SIG-M5 (cell line): ENCODE measurements at places on chromosomes 11 and 22.

DNA sequence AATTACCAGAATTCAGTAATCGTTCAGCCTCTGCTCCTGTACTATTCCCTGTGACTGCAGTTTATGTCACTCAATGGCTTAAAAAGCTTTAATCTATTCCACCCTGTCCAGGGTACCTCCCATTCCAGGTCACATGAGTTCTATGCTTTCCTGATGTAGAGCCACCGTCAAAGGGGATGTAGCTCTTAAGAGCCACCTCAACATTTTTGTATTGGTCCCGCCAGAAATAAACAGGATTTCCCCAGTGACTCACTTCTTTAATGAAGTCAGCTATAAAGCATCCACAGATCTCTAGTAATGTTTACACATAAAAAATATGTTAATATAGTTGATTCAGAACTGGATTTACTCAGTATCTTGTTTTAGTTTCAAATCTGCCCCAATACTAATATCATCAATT, 1.3 kb upstream of the OR8D1 start:
- no peak for DNase-seq

DNA sequence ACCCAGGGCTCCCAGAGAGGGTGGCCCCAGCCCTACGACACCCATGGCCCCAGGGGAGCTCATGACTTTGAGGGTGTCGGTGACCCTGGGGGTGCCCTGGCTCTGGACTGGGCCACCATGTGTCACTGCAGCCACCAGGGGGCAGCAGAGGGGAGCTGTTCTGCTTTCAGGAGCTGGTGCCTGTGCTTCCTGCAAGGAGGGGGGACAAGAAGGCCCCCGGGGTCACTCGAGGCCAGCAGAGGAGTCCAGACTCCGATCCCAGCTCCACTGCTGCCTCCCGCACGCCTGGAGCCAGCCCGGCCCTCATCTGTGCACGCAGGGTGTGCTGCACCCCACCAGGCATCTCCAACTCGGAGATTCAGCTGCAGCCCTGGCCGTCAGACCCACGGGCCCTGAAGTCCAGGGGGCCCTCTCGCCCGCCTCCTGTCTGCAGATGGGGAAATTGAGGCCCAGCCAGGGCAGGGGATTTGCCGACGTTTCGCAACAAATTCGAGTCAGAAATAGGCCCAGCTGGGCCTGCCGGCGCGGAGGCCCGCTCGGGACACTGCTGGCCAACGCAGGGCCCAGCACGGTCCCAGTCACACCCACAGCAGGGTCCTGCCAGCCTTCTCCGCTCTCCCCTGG, 29.5 kb upstream of the WNT7B start:
- no peak for DNase-seq

- DNase-seq: no peak
These were observed 42.9 kb downstream of the AMPD3 start for GRCh38 chr11:10498022-10498400.

DNA sequence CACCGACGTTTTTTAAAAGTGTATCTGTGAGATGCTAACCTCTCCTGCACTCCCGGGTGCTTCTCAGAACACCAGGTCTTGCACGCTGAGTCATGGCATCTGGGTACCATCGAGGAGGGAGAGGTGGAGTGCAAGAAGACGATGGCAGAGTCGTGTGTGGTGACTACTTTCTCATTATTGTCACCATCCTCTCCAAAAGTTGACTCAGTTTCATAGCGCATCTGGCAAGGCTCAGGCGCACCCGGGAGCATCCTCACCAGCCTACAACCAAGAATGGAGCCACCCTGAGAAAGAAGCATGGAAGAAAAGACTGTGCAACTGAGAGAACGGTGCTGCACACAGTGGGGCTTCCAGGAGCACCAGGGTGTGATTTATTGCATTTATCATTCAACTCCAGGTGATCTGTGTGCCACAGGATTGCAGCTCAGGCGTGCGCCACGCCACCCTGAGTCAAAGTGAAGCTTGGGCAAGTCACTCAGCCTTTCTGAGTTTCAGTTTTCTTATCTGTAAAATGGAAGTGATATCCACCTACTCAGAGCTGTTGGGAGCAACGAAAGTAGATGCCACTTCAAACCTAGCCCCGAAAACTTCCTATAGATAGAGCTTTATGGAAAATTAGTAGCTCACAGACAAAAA, 65.4 kb downstream of the LINC01488 start:
- DNase-seq: no peak

DNA sequence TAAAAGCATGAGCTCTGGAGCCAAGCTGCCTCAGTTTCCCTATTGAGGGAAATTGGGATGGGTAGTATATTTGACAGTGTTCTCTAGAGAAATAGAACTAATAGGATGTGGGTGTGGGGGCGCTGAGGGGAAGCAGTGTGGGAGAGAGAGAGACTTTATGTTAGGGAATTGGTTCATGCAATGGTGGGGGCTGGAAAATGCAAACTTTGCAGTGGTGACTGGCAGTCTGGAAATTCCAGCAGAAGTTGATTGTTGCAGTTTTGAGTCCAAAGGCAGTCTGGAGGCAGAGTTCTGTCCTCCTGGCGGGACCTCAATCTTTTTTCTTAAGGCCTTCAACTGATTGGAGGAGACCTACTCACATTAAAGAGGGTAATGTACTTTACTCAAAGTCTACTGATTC, 59.4 kb upstream of the SYT13 start:
- no peak for DNase-seq

- DNase-seq: no peak
These were observed 16.2 kb upstream of the ESAM start for GRCh38 chr11:124778281-124778680.

GRCh38 chr11:132653237-132653636, 879.1 kb downstream of the OPCML start:
- no peak for DNase-seq

DNA sequence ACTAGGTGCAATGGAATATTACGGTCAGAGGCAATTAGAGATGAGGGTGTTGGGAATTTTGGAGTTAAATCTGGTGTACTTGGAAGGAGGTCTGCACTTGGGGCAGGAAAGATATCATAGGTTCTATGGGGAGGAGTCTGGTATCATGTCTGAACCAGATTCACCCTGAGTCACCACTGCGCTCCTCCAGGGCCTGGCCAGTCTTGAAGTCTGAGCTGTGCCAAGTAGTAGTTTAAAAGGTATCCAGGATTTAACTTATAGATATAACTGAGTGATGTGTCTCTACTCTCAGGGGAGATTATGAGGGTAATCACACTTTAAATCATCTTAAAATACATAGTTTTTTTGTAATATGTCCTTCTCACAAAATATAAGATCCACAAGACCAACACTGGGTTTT, 6.6 kb downstream of the CNGA4 start:
- DNase-seq: no peak

DNA sequence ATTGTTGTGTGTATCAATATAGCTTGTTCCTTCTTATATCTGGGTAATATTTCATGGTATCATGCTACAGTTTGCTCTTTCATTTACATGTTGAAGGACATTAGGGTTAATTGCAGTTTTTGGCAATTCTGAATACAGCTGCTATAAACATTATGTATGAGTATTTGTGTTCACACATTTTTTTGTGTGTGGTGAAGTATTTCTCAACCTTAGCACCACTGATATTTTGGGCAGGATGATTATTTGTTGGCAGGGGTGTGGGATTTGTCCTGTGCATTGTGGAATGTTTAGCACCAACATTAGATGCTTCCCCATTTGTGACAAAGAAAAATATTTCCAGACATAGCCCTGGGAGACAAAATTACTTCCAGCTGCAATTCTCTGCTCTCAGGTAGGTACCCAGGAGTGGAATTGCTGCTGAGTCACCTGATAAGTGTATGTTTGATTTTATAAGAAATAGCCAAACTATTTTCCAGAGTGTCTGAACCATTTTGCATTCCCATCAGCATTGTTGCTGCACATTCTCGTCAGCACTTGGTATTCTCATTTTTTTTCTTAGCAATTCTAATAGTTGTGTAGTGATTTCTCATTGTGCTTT, 128.2 kb downstream of the SNX19 start:
- DNase-seq: no peak

- no peak for DNase-seq
These were observed 49.0 kb downstream of the MUC15 start for GRCh38 chr11:26522912-26523610.

GRCh38 chr22:25100948-25101347, 98.7 kb upstream of the CRYBB3 start:
- DNase-seq: no peak

DNA sequence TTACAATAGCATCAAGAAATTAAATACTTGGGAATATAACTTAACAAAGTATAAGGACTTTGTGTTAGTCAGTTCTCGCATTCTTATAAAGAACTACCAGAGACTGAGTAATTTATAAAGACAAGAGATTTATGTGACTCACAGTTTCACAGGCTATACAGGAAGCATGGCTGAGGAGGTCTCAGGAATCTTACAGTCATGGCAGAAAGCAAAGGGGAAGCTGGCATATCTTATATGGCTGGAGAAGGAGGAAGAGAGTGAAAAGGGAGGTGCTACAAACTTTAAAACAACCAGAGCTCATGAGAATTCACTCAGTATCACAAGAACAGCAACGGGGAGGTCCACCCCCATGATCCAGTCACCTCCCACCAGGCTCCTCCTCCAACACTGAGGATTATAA, 32.0 kb upstream of the CCDC134 start:
- DNase-seq: no peak

DNA sequence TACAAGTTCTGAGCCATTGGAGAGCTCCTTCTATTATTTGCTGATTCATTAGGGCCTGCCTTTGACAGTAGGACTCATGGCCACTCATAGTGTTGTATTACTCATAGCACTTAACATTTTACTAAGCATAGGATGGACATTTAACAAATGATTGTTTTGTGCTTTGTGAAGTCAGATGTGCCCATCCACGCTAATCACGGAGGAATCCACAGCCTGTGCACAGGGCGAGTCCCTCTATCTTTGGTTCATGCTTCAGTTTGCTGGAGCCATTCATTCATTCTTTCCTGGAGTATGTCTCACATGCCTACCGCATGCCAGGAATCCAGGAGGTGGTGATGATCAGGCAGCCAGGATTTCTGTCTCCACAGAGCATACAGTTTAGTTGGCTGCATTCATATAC, 254.1 kb downstream of the NTM start:
- no peak for DNase-seq

GRCh38 chr11:40293655-40294348, 1165.7 kb downstream of the LRRC4C start:
- no peak for DNase-seq

DNA sequence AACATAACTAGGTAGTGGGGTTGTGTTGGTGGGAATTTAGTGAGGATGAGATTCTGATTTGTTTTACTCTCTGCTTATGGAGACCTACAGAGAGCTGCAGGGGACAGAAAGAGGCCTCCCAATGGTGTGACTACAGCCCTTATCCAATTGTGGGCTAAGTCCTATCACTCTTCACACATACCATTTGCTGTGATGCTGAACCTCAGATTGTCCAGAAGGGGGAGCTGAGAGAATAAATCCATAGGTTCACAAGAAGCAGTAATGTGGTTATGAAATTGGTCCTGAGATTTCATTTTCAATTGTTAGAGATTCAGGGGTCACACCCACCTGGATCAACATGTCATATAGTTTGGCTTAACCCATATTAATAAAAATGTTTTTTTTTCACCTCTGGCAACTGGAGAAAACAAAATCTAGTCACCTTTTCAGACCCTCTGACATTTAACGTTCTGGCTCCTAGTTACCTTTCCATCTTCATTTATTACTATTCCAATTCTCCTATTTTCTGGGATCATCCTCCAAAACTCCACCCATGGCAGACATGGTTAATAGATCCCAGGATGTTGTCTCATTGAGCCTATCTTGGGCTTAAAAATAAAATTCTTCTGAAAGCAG, 53.3 kb upstream of the PTPN5 start:
- DNase-seq: no peak

- no peak for DNase-seq
These were observed 2.0 kb downstream of the BACE1 start for GRCh38 chr11:117313828-117314768.

GRCh38 chr11:105491394-105491793, 118.5 kb upstream of the GRIA4 start:
- DNase-seq: no peak

DNA sequence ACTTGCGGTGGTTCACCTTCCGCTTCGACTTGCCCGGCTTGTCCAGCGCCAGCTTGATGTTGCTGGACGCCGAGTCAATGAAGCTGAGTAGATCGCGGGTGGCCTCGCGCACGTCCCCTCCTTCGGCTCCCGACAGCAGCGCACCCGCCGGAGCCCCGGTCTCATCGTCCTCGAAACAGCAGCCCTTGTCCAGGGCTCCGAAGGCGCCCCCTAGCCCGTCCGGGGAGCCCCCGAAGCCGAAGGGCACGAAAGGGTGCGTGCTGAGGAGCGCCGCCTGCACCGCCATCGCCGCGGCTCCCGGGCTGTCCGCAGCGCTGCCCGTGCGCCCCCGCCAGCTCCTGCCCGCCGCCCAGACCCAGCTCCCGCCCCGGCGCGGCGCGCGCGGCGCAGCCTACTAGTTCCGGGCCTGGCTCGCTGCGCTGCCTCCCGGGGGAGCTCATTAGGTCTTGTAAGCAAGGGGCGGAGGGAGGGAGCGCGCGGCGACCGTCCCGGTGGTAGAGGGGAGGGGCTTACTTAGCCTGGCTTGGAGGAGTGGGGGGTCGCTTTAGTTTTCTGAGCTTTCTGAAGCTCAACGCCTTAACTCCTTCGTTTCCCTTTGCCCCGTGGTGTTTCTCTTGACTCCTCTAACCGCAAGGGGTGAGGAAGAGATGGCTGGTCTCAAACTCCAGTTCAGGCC, at the start of gene FAM181B:
Gene FAM181B, minus strand, starts transcription at position 421 of the 676 bp plus-strand sequence. Its CDS starts 135 bp downstream, at position 286.
- no peak for DNase-seq

GRCh38 chr11:19867064-19867463, 154.4 kb downstream of the NAV2 start:
- no peak for DNase-seq

DNA sequence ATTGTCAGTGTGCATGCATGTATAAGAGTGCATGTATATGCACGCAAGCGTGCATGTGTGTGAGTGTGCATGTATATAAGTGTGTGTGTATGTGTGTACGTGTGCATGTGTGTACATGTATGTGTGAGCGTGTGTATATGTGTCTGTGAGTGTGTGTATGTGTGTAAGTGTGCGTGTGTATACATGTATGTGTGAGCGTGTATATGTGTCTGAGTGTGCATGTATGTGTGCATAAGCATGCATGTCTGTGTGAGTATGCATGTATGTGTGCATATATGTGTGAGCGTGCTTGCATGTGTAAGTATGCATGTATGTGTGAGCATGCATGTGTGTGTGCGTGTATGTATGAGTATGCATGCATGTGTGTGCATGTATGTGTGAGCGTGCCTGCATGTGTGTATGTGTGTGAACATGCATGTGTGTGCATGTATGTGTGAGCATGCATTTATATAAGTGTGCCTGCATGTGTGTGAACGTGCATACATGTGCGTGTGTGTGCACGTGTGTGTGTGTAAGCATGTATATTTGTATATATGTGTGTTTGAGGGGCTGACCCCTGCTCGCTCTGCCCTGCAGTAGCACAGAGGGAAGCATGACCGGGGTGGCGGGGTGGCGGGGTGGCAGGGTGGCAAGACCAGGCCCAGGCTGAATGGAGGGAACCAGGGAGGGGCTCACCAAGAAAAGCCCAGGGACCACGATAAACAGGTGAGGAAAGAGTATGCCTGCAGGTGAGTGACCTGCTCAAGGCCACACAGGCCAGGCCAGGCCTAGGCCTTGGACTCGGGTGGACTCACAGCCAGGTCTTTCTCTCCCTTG, 26.3 kb downstream of the CYTH4 start:
- no peak for DNase-seq
